ENCODE measurements at places on chromosomes 13 and 19.

GRCh38 chr19:2032296-2032941 is 16.9 kb upstream of the BTBD2 start:
- peak; percentile 61 for DNase-seq

DNA sequence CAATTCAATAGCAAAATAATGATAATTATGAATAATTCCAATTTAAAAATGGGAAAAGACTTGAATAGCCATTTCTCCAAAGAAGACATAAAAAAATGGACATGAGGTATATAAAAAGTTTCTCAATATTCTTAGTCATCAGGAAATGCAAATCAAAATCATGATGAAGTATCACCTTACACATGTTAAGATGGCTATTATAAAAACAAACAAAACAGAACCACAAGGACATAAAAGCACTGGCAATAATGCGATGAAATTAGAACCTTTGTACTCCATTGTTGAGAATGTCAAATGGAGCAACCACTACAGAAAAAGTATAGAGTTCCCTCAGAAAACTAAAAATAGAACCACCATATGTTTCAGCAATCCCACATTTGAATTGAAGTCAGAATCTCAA is 1186.1 kb downstream of the SLITRK5 start:
- no peak for DNase-seq

GRCh38 chr19:40756502-40757110 is 5.6 kb downstream of the SNRPA start:
- no peak for DNase-seq

- no peak for DNase-seq
These were observed 98.3 kb downstream of the NALCN start for GRCh38 chr13:101317986-101318523.

- DNase-seq, result no peak
These were observed 30.2 kb downstream of the MAP4K1 start for GRCh38 chr19:38587562-38587961.

GRCh38 chr19:33948651-33949335 is 152.1 kb downstream of the KCTD15 start:
- no peak for DNase-seq

GRCh38 chr13:114116734-114117133 is 15.7 kb downstream of the RASA3 start:
- DNase-seq, result no peak
